Mesenteric fat pad (tissue), 1 donor: ENCODE measurements at places on chromosomes 5 and 9.

DNA sequence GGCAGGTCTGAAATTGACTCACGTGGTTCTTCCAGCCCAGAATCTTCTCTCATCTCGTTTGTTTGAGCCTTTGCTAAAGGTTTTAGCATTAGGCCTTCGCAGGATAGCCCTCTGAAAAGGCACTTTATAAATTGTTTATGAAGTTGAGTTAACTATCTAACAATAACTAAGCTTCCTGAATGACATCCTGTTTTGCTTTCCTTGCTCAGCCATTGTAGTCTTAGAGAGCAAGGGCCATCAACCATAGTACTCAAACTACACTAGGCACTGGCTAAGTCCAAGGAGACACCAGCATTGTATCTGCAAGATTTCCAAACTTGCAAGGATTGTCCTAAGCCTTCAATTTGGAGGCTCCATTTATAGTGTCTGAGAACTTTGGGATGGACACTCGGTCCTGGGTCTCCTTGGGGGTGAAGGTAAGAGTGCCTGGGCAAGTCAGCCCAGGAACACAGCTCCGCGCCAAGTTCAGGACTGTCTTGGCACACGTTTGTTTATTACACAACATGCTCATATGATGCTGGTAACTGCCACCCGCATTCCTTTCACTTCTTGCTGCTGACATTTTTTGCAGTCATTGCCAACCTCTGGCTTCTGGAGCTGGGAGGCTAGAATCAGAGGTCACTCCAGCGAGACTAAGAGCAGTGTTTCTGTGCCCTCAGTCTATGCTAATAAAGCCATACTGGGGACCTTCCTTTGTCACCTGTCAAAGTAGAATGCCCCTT, 151.1 kb downstream of the ESM1 start:
- DNase-seq = no peak

DNA sequence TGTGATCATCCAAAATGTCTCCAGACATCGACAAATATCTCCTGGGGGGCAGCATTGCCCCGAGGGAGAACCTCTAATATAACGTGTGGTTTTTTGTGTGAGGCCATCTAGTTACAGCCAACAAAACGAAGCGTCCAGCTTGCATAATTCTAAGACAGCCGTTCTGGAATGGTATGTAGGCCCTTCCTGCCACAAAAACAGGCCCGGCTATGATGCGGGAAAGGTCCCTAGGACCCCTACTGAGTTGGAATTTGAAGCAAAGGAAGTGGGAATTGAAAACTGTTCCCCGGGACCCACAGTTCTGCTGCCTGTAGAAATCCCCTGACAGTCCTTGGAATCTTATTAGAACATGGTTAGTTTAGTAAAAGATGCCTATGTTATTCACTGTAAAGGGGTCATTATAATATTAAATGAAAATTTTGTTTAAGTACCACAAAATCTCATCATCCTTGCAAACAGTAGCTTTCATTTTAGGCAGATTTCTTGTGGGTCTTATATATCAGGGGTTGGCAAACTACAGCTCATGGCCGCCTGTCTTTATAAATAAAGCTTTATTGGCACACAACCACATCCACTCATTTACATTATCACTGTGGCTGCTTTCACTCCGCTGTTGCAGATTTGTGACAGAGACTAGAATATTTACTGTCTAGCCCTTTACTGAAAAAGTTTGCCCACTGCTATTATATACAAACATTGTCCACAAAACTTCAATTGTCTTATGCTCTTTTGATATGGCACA, 70.7 kb downstream of the MSX2 start:
- DNase-seq = no peak

- DNase-seq = no peak
These were observed 10.4 kb upstream of the PDCD1LG2 start for GRCh38 chr9:5499889-5500398.

DNA sequence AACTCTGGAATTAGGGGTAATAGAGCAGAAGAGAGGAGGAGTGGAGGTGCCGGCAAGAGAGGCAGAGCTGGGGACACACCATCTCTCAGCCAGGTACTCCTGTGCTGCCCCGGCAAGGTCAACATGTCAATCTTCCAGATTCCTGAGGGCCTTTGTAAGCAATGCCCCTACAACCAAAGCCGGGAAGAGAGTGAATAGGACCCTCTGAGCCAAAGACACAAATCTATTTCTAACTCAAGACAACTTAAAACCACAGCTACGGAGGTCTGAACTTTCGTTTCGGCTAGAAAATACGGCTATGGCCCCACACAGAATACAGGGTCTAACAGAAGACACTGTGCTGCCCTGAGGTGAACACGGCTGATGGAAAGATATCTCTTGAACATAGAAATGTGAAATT, 66.6 kb downstream of the SERINC5 start:
- DNase-seq = no peak

DNA sequence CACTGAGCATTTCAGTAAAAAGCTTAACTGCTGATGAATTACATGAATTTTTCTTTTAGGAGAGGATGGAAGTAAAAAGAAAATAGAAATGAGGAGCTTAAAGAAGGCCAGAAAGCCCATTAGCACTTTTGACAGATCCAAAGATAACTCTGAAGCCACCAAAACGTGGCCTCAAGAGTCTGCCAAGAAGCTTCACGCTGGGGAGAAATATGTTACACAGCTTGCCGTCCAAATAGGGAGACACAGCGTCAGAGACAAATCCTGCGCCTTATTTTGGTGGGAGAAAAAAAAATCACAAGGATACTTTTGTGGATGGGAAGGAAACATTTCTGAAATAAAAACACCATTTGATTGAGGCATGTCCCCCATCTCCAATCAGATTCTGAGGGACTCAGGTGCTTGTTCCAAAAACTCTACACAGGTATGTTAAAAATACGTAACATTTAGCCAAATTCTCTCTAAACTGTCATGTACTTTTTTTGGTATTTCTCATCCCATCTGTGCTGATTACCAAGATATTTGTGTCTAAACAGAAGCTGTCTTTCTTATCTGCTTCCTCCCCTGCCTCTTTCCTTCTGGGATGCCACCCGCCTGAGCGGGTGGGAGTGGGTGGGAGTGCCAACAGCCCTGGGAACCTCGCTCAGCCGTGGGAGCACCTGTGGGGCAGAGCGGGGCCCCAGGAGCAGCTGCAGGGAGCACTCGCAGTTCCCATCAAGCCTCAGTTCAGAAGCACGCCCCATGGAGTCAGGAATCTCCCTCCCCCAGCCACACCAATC, 275.5 kb downstream of the DENND1A start:
- no peak for DNase-seq

GRCh38 chr5:165834891-165835290, 2329.5 kb downstream of the MAT2B start:
- DNase-seq = no peak

- DNase-seq = no peak
These were observed 44.3 kb upstream of the BARHL1 start for GRCh38 chr9:132538071-132538470.

DNA sequence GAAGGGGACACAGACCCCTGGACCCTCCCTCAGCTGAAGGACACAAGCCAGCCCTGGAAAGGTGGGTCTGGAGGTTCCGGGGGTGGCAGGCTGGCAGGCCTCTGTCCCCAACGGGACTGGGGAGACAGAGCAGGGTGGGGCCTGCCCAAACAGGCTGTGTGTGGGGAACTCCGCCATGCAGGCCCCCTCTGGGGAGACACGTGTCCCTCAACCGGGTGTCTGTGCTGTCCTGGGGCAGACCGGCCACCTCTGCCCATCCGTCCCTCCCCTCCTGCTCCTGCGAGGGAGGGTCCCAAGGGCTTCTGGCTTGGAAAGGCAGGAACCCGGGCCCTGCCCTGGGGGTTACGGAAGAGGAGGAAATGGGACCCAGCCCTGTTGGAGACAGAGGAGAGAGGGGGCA, 1.4 kb downstream of the SLC34A3 start:
- DNase-seq = no peak

DNA sequence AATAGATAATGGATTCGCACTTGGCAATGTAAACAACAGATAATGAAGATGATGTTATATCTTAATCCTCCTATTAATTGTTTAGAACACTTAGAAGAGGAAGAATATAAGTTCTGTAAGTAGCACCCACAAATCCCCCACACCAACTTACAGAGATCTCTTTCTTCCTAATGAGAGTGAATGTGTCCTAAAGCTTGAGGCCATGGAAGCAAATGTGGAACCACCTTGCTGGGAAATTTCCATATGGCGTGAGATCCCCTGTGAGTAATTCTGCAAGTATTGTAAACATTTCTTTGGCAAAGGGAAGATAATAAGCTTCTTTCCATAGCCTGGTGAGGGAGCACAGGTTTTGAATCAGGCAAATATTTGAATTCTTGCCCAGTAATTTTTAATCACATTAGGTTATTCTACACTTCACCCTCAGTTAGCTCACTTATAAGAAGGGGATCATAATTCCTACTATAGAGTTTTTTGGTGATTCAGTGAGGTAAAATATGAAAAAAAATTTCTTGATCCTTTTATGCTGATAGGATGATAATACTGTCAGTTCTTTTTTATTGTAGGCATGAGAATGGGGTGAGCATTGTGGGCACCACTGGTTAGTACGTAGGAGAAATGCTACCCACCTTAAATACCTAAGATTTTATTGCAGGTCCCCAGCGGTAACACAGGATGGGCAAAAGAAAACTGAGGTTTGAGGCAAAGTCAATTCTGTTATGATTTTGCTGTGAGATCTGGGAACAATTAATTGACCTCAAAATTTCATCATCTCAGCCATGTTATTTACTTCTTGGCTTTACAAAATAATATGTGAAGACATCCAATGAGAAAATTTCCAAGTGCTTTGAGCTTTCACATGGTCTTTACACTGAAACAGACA, 574.8 kb downstream of the PSAT1 start:
- DNase-seq = no peak

GRCh38 chr5:60346393-60346792, 353.6 kb downstream of the DEPDC1B start:
- no peak for DNase-seq

DNA sequence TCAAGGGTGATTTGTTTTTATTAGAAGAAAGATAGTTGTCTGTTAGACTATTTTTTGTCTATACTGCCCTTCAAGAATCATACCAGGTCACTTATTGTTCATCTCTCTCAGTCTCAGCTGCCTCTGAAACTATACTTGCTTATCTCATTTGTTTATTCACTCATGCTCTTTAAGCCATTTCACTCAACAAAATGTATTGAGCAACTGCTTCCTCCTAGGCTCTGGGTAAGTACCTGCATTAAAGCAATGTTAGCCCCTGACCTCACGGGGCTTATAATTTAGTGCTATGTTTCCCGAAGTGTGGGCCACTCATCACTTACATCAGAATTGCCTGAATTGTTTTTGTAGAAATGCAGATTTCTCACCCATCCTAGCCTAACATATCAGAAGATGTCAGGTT, 100.9 kb downstream of the DPYSL3 start:
- DNase-seq = no peak

DNA sequence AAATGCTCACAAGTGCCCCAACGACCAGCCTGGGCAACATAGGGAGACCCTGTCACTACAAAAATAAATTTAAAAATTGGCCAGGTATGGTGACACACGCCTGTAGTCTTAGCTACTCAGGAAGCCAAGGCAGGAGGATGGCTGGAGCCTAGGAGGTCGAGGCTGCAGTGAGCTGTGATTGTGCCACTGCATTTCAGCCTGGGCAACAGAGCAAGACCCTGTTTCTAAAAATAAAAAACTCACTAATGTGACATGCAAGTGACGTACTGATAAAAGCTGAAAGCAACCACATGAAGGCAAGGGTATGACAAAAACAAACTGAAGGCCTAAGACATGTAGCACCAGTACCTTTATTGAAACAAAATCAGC, 81.1 kb downstream of the TLE1 start:
- no peak for DNase-seq

DNA sequence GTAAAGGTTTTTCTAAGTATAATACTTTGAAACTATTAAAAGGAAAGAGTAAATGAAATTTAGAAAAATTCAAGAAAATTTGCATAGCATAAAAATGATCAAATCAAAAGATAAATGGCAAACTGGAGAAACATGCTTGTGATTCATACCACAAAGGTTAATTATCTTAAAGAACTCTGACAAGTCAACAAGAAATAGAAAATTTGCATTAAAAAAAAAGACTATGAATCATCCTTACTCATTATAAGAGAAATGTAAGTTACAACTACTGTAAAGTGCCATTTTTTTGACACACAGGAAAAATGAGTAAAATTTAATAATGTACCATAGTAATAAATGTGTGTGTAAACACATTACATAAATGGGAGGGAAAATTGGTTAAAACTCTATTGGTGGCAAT, 624.4 kb upstream of the C9orf72 start:
- DNase-seq = no peak

GRCh38 chr5:74865256-74865803, 857 bp downstream of the FAM169A start:
- DNase-seq = no peak

DNA sequence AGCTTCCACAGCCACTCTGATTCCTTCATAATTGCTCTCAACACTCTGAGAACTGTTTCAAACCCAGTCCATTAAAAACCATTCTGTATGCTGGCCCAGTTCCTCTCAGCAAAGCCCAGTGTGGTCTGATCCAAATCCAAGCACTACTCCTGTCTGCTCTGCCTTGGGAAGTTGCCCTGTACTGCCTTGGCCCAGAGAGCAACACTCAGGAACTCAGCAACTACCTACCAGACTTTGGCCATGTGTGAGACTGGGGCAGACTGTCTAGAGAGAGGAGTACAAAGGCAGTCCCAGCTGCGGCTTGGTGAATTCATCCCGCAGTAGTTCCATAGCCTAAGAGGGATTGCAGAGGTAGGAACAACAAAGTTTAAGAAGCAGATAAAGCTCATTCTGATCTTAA, 214.4 kb downstream of the MCTP1 start:
- no peak for DNase-seq

DNA sequence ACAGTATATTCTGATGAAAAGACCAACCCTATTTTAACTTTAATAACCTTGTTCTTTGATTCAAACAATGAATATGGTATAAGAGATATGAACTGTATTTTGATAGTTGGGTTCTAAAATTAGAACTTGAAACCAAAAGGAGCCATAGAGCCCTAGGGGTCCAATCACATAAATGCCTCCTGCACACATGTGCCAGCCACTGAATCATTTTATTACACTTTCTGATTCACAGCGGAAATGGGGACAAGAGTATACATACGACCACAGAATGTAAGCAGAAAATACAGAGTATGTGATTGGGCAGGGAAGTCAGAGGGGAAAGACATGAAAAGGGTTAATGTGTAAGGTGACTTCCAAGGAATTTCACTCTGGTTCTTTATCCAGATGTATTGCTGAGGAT, 1000.2 kb downstream of the NR2F1-AS1 start:
- DNase-seq = no peak

GRCh38 chr5:102154291-102154690, 141.8 kb downstream of the SLCO4C1 start:
- DNase-seq = no peak

DNA sequence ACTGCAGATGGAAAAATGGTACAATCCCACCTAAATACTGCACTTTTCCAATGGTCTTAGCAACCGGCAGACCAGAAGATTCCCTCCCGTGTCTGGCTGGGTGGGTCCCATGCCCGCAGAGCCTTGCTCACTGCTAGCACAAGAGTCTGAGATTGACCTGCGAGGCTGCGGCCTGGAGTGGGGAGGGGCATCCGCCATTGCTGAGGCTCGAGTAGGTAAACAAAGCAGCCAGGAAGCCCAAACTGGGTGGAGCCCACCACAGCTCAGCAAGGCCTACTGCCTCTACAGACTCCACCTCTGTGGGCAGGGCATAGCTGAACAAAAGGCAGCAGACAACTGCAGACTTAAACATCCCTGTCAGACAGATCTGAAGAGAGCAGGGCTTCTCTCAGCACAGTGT, 221.6 kb upstream of the CTNND2 start:
- no peak for DNase-seq
